KBM-7 (cell line): ENCODE measurements at places on chromosomes 5 and 9.

DNA sequence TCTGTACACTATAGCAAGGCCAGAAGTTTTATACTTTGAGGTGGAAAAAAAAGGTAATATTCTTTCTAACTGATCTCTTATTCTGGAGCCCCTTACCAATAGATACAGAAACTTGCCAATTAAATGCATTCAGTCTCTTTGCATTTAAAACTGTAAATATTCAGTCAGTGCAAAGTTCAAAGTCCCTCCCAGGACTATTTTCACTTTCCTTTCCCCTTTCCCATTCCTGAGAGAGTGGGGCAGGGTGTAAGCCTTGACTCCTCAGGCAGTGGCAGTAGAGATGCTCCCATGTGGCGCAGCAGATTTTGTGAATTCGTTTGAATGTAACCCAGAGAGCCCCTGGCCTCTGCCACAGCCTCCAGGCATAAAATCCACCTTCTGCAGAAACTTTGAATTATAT lies 29.9 kb downstream of the CETN3 start:
- no peak for DNase-seq

DNA sequence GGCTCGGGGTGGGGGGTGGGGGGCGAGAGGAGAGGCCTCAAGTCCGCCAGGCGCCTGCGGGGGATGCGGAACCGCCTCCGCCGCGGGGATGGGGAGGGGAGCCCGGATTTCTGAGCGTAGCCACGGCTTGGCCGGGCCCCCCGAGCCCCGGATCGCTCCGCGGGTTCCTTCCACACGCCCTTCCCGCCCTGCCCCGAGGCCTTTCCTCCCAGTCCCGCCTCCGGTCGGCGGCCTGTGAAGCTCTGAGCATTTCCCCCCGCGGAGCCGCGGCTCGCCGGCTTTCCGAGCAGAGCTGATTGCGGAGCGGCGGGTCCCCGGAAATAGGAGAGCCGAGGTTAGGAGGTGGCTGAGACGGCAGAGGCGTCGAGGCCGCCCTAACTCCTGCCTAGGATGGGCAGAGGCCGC lies 6.1 kb downstream of the IRX4 start:
- no peak for DNase-seq

DNA sequence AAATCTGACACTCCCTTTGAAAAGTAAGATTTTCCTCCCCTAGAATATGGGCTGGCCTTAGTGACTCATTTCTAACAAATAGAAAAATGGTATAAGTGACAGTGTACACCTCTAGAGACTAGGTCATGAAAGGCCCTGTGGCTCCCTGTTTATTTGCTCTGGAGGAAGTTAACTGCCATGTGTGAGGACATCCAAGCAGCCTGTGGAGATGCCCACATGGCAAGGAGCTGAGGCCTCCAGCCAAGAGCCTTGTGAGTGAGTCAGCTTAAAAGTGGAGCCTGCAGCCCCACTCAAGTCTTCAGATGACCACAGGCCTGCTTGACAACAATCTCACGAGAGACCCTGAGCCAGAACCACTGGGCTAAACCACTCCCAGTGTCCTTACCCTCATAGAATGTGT lies 128.1 kb upstream of the LHFPL2 start:
- DNase-seq = no peak

GRCh38 chr5:114243972-114244317 lies 117.9 kb upstream of the KCNN2 start:
- DNase-seq = peak; percentile 8

GRCh38 chr9:17624571-17624970 lies 45.7 kb downstream of the SH3GL2 start:
- DNase-seq = no peak

GRCh38 chr5:61228229-61228628 lies 66.0 kb upstream of the SMIM15 start:
- no peak for DNase-seq

- no peak for DNase-seq
Observed at GRCh38 chr5:8842971-8843551, 702.8 kb downstream of the SEMA5A start.

GRCh38 chr9:129962451-129962864 lies 80.5 kb downstream of the FNBP1 start:
- DNase-seq = no peak

DNA sequence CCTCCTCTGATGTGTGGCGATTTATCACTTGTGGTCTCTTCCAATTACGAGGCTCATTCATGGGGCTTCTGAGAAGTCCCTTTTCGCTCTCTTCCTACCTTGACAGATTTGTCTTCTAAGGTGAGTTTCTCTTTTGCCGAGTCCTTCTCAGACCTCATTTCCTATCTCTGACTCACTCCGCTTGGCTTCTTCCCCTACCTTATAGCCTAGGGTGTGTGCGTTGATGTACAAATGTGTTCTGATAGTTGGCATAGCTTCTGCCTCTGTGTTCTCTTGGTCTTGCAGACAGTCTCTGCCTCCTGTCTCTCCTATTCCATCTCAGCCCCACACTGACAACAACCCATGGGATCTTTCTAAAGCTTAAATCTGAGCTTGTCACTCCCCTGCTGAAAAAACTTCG lies 56.9 kb upstream of the SHB start:
- no peak for DNase-seq

GRCh38 chr5:34053571-34054399 lies 10.8 kb upstream of the C1QTNF3 start:
- DNase-seq = no peak

DNA sequence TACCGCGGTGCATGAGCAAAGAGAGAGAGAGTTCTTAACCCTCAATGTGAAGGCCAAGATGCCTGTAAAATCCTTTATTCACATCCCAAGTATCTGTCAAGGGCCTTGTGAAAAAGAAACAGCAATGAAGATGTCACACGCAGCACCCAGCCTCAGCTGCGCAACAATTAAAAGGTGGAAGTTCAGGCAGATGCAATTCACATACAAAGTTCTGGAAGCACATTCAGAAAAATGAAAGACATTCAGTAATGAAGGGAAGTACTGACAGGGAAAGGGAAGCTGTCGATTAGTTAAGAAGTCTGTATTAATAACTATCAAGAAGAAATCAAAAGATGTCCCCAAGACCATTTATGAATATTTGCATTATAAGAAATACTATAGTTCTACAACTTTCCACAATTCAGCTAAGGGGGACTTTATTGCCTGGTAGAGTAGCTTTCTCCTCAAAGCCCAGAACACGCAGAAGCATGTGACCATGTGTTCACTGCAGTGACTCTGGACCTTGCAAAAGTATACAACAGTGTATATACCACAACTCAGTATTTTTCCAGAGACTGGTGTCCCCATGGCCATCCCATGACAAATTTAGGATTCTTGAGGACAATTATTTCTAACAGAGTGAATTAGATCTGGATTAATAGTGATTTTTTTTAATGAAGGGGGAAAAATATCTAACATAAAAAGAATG lies 137.5 kb downstream of the CDK5RAP2 start:
- DNase-seq = no peak
